Body of pancreas (tissue), 4 donors: ENCODE measurements at places on chromosomes 6 and 20. TPM values are rescaled to one million over a fixed set of nuclear protein-coding genes. Genes with fewer than 3 reads are reported as not detected.

DNA sequence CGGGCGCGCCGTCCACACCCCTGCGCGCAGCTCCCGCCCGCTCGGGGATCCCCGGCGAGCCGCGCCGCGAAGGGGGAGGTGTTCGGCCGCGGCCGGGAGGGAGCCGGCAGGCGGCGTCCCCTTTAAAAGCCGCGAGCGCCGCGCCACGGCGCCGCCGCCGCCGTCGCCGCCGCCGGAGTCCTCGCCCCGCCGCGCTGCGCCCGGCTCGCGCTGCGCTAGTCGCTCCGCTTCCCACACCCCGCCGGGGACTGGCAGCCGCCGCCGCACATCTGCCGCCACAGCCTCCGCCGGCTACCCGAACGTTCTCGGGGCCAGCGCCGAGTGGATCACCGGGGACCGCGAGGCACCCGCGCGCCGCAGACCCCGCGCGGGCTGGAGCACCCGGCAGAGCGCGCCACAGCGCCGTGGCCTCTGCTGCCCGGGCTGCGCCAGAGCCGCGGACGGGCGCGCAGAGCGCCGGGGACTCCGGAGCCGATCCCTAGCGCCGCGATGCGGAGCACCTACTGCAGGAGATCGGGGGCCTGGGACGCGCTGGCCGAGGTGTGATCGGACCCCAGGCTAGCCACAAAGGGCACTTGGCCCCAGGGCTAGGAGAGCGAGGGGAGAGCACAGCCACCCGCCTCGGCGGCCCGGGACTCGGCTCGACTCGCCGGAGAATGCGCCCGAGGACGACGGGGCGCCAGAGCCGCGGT lies at the start of gene BMP2:
Gene BMP2 (plus strand): TSS at position 151 of the 692 bp plus-strand sequence. CDS start 2,441 bp downstream, outside the sequence.
- peak; percentile 53 for DNase-seq

GRCh38 chr20:11108102-11108810 lies 434.5 kb upstream of the JAG1 start:
- DNase-seq: no peak

DNA sequence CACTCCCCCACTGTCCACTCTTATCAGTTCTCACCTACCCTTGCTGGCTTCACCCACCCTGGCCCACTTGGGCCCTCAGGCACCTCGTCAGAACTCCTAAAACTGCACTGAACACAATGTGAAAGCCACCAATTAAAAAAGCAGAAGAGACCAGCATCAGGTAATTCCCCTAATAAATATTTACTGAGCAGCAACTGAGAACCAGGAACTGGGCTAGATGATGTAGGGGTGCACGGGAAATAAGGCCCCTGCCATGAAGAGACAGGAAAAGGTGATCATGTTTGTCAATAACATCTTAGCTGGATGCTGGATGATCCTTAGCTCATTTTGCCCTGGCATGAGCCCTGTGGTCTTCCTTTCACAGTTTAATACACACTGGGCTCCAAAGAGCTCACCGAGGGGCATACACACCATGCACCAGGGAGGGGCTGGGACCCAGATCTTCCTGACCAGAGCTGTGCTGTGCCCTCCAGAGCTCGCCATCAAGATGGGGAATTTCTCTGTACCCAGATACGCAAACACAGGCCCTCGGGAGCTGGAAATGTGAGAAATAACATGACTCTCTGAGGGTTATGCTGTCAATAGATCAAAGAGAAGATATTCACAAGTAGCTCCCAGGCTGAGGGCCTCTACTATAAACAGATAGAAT lies 113.6 kb upstream of the SLC22A16 start:
- no peak for DNase-seq

DNA sequence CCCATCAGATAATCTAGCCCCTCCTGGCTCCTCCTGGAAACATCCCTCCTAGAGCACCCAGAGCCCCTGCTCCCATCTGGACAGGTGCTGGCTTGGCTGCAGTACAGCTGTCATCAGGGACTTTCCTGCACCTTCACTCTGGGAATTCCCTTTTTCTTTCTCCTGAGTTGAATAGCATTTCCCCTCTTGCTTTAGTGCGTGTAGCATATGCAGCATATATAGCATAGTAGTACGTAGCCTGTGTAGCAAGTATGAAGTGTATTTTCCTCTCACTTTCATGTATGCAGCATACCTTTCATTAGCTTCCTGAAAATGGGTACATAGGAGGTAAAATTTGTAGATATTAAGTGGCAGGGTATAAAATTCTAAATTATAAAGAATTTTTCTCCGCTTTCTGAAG lies 352.9 kb downstream of the ESR1 start:
- DNase-seq: no peak

GRCh38 chr6:168042426-168043192 lies 36.4 kb downstream of the FRMD1 start:
- no peak for DNase-seq

DNA sequence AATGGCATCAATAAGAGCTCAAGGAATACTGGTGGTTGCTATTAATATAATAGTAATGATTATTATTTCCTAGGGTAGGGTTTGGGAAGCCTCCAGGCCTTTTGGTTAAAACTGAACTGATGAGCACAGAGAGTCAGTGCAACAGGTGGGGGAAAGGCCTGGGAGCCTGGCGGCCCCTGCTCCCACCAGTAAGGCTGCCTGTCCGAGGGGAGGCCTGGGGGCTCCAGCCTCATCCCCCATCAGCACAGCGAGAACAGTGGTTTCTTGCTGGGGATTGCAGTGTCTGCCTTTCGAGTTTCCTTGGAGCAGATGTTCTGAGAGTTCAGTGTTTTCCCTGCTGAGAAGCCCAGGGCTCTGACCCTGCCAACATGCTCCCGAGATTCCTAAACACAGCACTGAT lies 340.4 kb downstream of the CDH26 start:
- DNase-seq: no peak

GRCh38 chr6:12335717-12336116 lies 45.6 kb downstream of the EDN1 start:
- DNase-seq: no peak

DNA sequence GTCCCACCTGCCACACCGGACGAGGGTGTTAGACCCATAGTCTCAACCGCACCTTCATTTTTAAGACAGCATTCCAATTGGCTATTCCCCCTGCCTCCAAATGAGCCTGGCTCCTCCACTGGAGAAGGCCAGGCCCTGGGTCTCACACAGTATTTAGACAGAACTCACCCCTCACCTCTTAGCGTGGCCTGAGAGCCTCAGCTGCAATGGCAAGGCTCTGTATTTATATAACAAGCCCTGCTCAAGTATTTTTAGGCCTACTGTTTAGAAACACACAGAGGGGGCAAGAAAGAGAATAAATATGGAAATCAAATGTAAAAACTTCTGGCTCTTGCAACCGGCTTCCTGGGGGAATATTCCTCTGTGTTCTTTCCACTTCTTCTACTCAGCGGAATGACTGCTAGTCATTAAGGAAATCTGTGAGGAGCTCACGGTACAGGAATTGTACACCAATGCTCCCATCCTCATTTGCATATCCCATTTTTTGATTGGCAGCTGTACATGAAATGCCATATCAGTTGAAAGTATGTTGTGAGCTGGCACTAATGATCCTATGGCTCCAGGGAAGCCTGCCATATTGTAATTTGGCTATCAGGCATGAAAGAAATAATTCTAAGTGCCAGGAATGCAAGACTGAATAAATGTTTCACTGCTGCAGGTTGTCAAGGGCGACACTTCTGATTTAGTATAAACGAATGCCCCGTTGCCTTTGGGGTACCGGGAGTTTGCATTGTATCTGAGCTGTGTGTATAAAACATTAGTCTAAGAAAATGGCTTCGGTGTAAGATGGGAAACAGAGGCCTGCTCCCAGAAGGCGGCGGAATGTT lies 207.5 kb downstream of the ZNF217 start:
- DNase-seq: no peak

DNA sequence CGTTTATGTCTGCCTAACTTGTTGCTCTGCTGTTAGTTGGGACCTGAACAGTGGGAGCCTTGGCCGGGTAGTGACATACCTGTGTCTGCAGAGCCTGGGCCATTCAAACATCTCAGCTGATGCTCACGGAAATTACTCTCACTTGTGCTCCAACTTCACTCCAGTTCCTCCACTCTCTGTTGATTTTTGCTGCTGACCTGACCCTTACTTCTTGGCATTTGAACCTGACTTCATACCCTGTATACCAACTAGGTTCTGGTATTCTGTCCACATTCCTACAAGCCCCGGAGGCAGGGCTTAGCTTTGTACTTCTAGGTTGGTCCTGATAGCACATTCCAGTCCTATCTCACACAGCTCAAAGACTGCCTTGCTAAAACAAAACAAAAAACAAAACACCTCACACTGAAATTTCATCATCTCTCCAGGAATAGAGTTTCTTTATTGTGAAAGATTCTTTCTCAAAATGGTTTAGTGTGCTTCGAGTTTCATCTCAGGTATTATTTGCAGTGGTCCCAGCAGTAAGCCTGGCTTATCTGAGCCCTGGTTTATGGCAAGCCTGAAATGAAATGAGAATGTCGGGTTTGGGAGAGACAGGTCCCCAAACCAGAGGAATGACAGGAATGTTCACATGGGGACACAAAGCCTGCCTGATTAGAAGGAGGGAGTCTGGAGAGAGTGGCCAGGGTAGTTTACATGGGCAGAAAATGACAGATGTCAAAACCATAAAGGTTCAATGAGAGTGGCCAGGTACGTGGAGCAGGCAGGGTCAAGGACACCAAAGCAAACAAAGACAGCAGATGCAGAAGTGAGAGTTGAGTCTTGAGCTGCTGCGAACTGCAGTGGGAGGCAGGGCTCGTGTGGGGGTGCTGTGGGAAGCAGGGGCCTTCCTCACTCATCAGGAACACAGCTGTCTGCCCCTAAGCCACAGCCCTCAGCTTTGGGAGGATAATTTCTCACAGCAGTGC lies 174.2 kb upstream of the HDAC2 start:
- no peak for DNase-seq

GRCh38 chr20:47568019-47568418 lies 66.3 kb downstream of the NCOA3 start:
- peak; percentile 77 for DNase-seq

DNA sequence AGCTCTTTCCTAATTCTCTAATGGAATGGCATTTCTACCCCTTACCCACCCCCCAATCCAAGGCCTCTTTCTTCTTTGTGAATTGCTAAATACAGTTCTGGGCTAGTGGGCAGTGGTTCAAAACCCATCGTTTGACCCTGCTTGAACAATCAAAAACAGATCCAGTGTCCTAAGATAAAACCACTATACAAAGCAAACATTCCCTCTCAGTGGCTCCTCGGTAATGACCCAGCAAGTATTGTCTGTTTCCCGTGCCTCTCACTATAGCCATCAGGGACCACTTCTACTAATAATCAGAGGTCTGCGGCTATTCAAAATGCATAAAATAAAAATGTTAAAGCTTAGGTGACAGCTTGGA lies 143.5 kb upstream of the AKAP12 start:
- no peak for DNase-seq

Gene HEY2
- total RNA-seq: 2.6 TPM

DNA sequence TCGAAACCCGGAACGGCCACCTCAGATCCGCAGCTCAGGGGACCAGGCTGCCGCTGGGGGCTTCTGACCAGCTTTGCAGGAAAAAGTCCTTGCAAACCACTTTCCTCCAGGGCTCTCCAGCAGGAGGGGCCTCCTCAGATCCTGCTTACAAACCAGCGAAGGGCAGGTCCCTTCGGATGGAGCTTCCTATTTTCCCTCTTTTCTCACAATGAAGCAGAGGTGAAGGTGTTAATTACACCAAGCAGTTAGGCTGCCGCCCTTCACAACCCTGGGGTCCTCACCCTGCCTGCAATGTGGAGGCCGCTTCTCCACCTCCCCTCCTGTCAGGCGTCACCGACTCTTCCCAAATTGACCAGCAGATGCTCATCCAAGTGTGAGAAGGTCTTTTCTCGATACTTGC lies 5.7 kb downstream of the ARHGAP40 start:
- DNase-seq: no peak

DNA sequence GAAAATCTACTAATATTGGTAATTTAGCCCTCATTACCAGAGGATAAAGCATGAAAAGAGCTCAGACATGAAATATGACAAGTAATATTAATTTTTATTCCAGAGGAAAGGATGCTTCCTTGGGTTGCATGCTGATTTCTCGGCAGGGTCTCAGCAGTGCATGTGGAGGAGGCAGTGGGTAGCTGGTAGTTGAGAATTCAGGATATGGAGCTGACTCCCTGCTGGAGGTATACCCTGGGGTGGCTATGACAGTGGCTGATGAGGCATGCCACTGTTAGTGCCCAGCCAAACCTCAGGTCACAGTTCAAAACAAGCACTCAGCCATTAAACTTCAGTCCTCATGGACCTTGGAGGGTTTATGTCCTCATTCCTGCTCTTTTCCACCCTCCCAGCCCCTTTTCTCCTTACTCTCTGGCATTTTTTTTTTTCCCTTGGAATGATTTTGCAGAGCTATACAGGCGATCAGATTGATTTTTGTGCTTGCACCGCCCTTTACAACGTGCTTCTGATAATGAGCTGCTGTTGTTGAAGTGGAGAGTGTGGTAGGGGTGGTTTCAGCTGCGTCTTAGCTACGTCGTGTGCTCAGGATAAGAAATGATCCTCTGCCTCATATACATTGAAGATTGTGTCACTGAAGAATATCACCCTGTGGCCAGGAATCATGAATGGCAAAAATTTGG lies 761.9 kb upstream of the MMS22L start:
- no peak for DNase-seq

Gene B3GALT4
- total RNA-seq: 5.6 TPM

DNA sequence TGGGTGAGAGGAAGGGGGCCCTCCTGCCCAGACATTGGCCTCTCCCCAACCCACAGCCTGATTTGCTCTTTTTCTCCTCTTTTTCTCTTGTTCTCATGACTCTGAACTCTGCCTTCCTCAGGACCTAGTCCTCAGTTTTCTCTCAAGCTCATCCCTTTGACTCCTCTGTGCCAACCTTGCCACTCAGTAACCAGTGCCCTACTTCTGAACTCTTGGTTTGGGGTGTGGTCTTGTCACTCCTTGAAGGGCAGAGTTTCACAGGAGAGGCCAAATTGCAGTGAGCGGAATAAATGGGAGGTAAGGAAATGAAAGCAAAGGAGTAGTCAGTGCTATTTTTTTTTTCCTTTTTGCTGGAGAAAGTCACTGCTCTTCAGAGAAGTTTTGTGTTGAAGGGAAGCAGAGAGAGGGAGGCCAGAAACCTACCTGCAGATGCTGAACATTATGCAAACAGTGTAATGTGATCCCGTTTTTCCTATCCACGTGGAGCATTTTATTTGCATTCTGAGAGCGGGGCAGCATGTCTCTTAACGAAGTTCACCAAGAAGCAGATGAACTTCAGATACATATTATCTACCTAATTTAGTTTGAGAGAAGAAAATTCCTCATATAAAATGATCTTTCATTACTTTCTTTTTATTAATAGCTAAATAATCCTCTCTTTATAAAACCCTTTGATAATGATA lies 26.9 kb downstream of the CFAP61 start:
- no peak for DNase-seq

DNA sequence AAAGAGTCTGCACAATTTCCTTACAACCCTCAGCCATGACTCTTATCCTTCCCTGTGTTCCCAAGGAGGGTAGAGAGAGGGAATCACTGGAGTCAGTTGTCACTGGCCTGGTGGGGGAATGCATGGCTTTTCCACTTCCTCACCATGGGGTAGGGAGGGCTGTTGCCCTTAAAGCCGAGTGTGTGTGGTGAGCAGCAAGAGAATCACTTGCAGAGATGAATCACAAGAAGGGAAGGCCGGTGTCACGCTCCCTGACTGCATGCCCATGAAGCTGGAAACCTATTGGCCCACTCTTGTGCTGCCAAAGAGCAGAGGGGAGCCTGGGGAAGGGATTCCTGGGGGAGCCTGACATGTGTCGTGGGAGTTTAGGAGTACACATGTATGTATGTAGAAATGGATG lies 18.1 kb upstream of the BMP6 start:
- DNase-seq: no peak

Gene ELMO2
- 37.6 TPM for total RNA-seq

Gene MACROD2
- 21.8 TPM for total RNA-seq

Gene TMEM200A
- total RNA-seq: 1.0 TPM

Gene ECT2L
- total RNA-seq: not detected

Gene ANGPT4
- total RNA-seq: under 0.01 TPM

GRCh38 chr6:21325201-21325856 lies 268.2 kb upstream of the SOX4 start:
- no peak for DNase-seq

Gene PDYN
- not detected for total RNA-seq
